T-helper 22 cell (primary cell): ENCODE measurements at places on chromosomes 7 and 10.

GRCh38 chr10:124308056-124308645, 110.6 kb downstream of the OAT start:
- no peak for DNase-seq

- no peak for DNase-seq
Observed at GRCh38 chr7:31747553-31747952, 60.5 kb downstream of the PPP1R17 start.

- DNase-seq: no peak
Observed at GRCh38 chr7:24660546-24660945, 87.3 kb downstream of the PALS2 start.

- no peak for DNase-seq
Observed at GRCh38 chr10:103929381-103929921, 11.5 kb upstream of the STN1 start.

DNA sequence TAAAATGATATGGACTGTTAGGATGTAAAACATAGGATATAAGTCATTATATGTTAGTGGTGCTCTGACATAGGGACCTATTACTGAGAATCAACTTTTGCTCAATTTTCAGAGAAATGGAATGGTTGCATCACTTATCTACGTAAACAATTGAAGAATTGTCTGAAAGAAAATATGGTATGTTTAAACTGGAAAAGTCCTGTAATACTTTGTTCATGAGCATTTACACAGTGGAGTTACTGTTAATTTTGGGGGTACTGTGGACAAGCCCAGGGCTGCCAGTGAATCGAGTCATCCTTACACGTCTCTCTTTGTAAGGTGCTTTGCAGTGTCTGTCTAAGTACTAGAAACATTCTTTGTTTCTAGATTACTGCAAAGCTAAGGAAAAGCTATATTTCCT, 152.0 kb downstream of the ZNF22 start:
- DNase-seq: no peak

DNA sequence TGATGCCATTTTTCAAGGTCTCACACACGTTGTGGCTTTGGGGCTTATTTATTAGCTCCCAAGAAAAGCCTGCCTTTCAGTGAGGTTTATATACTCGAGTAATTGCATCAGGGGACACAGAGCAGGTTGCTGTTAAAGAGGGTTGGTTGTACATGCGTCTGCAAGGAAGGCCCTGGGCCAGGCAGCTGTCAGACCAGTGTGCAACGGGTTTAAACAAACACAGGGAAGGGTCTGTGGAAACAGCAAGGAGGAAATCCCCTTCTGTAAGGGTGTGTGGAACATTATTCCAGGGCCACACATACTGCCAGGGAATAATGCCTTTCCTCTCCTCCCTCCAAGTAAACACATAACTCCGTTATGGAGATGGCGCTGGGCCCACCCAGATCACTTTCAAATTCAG, 1.7 kb upstream of the CHST15 start:
- DNase-seq: no peak

DNA sequence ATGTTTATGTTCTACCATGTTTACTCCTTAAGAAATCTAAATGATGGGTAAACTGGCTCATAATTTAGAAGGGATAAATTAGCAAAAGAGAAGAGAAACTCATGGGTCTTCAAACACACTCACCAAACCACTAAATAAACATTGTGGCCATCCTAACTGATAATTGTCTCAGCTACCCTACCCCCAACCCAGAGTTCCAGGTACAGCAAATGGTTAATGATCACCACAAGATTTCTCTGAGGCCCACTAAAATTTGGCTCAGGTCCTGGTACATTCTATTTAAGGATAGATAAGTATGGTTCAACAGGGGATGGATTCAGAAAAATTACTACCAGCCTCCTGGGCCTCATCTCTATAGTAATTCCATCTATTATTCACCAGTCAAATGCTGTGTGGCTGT, 21.4 kb downstream of the SLC25A13 start:
- no peak for DNase-seq

DNA sequence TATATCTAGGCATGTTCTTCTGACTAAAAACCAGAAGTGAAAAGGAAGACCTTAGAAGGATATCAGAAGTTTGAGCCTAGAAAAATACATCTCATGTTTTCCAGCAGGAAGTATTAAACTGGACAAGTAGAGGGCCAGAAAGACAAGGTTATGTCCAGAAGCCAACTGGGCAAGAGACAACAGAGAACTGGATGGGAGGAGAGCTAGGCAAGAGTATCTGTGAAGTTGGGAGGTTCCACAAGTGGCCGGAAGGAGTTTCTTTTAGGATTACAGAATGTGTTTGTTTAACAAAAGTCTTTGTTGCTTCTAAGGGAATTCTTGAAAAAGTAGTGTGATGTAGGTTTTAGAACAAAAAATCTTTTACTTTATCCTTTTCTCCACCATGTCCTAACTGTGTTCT, 86.4 kb downstream of the CYP26A1 start:
- no peak for DNase-seq
